ENCODE measurements at places on chromosomes 6 and 20. TPM values are rescaled to one million over a fixed set of nuclear protein-coding genes. Genes with fewer than 3 reads are reported as not detected.

Gene C6orf52
- 2.1 TPM for total RNA-seq

DNA sequence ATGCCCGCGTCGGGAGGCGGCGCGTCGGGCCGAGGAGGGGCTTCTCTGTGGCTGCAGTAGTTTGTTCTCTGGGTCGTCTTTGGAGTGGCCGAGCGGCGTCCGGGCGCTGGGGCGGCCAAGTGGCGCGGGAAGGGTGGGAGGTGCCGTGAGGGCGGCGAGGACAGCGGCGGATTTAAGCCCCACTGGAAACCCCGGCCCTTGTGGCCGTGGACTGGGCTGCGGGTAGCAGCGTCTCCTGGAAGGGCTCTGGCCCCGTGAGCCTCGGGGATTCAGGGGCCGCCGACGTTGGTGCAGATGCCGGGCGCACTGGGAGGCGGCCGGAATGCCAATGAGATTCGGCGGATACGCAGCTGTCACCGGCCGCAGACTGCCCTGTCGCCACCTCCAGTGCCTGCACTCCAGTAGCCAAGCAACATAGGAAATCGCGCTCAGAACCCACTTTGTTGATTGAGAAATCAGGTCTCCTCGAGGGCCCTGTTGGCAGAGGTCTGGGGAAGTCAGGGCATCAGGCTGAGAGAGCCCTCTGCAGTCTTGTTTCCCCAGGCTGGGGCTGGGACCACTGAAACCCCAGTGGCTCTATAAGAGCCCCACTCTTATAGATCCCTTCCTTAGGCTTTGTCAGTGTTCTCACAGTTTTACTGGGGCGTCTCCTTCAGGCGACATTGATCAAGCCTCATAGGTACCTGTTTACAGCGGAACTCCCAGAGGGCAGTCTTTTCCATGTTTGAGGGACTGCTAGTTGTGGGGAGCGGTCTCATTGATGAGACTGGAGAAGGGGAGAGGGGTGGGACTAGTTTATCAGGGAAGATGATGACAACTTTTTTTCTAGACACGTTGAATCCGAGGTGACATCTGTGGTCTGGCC is 642 bp downstream of the GZF1 start:
- DNase-seq, result peak; percentile 32

DNA sequence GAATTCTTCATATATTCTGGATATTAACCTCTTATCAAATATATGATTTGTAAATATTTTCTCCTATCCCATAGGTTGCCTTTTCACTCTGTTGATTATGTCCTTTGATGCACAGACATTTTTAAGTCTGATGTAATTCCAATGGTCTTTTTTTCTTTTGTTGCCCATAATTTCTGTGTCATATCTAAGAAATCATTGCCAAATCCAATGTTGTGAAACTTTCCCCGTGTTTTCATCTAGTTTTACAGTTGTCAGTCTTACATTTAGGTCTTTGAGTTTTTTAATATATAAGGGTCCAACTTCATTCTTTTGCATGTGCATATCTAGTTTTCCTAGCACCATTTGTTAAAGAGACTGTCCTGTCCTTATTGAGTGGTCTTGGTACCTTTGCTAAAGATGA is 111.5 kb downstream of the SESN1 start:
- no peak for DNase-seq

DNA sequence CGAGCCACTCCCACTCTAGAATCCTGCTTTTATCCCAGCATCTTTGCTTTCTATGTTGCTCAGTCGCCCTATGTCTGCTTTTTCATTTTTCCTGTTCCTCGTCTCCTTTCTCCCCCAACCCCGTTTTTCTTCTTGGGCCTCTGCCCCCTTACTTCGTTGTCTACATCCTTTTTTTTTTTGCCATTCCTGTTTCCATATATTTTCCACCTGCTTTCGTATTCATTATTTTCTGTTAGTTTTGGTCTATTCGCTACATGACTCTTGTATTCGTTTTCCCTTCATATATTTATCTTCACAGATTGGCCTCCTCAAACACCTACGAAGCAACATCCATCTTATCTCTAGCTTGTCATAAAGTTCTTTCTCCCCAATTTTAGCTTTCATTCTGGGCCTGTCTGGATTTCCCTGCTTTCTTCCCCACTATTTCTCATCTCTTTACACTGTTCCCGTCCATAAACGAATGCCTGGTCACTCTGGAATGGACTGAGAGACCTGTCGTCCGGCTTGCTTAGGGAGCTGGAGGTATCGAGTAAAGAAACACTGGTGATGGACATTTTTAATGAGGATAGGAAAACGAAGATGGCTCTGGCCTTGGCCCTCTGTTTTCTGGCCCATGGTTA is 915 bp downstream of the PRRC2A start:
- no peak for DNase-seq

DNA sequence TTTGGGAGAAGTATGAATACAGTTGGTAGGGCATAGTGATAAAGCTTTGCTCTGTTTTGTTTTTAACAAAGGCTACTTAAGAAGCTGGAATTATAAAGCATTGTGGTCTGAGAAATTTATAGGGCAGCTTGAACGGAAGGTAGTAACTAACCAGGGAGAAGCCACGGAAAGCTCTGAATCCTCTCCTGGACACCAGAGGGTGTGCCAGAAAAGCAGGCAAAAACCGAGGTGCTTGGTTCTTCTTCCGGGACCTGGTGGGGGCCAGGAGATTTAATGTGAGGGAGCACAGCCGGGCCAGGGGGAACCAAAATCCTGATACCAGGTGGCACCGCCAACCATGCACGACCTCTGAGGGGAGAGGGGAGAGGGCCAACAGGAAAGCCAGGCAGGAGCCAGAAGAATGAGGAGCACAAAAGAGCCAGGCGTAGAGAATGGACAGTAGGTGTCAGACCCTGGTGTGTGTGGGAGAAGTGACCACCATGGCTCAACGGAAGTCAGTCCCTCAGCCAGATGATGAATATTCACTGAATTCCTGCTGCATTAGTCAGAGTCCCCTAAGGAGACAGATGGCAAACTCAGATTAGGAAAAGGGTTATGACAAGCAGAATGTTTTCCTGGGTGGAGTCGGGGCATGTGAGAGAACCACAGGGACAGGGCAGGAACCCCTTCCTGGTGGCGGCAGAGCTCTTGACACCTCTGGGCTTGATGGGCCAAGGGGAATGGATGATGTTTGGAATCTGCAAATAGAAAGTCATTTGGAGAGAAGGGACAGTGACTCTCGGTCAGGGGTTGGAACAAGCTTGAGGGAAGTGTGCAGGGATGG is 262.3 kb downstream of the ZNF217 start:
- DNase-seq, result peak; percentile 22

GRCh38 chr20:17614812-17615644 is 45.2 kb downstream of the DSTN start:
- no peak for DNase-seq

DNA sequence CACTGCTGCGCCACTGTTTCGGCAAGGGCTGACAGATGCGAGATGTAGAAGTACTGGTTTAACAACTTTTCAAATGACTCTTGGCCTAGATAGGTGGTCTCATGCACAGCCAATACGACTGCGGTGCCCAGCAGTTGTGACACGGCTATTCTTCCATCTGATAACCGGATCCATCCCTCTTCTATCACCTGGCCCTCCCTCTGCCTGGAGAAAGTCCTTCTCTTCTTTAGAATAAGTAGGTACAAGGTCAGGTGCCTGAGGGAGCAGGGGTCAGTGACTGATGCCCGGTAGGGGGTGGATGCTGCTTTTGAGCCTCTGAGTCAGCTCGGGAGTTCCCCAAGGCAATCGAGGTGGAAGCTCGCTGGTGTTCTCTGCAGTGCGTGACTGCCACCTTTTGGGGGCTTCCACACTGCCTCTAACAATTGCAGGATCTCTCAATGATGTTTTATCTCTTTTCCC is 166.8 kb upstream of the GRIK2 start:
- peak; percentile 31 for DNase-seq

DNA sequence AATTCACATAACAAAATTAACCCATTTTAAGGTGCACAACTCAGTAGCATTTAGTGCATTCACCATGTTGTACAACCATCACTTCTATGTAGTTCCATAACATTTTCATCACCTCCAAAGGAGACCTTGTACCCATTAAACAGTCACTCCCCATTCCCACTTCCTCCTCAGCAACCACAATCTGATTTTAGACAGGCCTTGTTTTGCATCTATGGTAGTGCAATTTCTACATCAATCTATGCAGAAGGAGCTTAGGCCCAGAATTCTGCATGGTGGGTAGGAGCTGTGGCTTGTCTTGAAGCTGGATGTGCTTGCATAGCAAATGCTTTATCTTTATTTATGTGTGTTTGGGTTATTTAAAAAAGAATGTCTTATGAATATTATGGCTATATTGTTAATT is 13.5 kb upstream of the HLA-DQA1 start:
- DNase-seq, result no peak

- no peak for DNase-seq
These were observed 37.6 kb upstream of the MPC1 start for GRCh38 chr6:166420351-166420750.

DNA sequence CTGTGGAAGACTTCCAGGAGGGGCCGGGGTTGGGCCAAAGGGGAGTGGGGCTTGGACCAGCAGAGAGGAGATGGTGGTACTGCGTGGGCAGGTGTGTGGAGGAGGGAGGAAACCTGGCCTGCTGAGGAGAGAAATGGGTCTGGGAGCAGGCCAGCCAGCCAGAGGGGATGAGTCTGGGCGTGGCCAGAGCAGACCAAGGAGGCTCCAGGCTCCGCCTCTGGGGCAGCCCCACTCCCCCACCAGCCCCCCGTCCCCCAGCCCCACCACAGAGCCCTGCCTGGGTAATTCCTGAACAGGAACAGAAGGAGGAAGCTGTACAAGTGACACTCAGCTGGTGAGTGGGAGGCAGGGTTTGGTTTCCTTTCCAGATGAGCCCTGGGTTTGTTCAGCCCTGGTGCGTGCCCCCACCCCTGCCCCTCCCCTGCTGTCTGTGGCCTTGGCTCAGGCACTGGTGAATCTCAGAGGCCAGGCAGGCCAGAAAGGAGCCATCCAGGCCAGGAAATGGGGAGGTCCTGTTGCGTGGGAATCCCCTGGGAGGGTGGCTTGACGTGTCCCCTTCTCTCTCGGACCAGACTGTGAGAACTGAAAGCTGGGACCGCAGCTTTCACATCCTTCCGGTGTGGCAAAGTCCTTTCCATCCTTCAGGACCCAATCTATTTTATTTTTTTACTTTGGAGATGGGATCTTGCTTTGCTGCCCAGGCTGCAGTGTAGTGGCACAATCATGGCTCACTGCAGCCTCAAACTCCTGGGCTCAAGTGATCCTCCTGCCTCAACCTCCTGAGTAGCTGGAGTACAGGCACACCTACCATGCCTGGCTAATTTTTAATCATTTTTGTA is 9.4 kb upstream of the SRC start:
- no peak for DNase-seq

GRCh38 chr20:2871661-2872458 is 1.4 kb upstream of the PTPRA start:
- DNase-seq, result no peak

- no peak for DNase-seq
These were observed 15.6 kb downstream of the CST4 start for GRCh38 chr20:23673209-23673608.

- DNase-seq, result no peak
These were observed 18.6 kb downstream of the MTG2 start for GRCh38 chr20:62201173-62202082.

Gene PMEPA1
- total RNA-seq, result 95.0 TPM

Gene HLA-DPA1
- not detected for total RNA-seq

Gene DNAH8
- 0.02 TPM for total RNA-seq

DNA sequence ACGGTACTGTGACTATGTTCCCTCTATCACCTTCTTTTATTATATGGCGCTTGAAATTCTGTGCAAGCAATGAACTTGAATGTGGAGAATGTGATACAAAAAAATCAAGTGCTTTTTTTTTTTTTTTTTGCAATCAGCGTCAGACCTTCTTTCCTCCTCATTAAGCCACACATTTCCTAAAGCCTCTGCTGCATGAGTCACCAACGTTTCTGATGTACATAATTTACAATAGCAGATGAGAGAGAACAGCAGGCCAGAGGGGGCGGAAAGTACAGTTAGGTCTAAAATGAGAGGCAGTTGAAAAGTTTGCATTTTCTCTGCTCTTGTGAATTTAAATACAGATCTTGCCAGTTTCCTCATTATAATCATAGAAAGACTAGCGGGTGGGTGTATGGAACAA is 114.6 kb upstream of the RIPOR2 start:
- DNase-seq, result peak; percentile 61

DNA sequence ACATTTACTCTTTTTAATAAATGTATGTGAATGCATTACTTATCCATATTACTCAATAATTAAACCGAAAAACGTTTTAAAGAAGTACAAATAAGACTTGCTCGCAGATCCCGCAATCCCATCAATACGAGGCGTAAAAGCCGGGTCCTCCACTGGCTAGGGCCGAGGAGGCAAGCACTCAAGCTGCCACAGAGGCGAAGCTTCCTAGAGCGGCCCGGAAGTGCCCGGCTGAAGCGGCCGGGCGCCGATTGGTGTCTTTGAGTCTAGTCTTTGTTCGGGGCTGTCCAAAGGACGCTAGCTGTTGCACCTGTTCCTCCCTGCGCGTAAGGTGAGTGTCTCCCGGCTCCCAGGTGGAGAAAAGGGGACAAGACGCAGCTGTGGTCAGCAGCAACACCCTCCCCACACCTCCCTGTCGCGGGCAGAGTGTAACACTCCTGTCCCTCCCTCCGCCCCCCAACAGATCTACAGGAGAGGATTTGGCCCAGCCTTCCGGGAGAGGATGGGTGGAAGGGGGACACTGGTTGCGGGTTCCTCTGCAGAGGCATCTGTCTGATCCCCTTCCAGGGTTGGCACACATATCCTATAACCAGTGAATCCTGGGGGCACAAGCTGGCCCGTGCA is at the start of gene ZSCAN16:
Gene ZSCAN16 (plus strand): TSS at position 260 of the 621 bp plus-strand sequence. CDS start 835 bp downstream, outside the sequence.
- DNase-seq, result peak; percentile 85

GRCh38 chr20:4961746-4962145 is 39.6 kb downstream of the SLC23A2 start:
- DNase-seq, result peak; percentile 19

Gene PGC
- not detected for total RNA-seq

- DNase-seq, result no peak
These were observed 487.7 kb upstream of the ID4 start for GRCh38 chr6:19349429-19349828.

Gene DPPA5
- total RNA-seq, result not detected

Gene PLN
- total RNA-seq, result not detected

DNA sequence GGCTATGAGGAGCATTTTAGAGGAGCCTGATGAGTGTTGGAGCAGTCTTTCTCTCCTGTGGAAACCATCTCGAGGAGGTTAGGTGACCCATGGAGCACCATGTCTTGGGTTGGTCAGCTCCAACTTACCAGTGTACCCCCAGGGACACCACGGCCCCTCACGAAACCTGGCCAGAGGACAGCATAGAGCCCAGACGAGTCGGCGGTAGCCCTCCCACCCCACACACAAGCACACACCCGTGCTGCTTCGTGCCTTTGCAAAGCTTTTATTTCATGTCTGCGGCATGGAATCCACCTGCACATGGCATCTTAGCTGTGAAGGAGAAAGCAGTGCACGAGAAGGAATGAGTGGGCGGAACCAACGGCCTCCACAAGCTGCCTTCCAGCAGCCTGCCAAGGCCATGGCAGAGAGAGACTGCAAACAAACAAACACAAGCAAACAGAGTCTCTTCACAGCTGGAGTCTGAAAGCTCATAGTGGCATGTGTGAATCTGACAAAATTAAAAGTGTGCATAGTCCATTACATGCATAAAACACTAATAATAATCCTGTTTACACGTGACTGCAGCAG is 53.6 kb downstream of the EZR start:
- no peak for DNase-seq

Gene POM121L2
- not detected for total RNA-seq
